ENCODE measurements at places on chromosomes 12 and 14. TPM values are rescaled to one million over a fixed set of nuclear protein-coding genes. Genes with fewer than 3 reads are reported as not detected.

GRCh38 chr12:19025582-19025981, 104.0 kb upstream of the PLEKHA5 start:
- no peak for DNase-seq
- H3K36me3 ChIP-seq: no peaks in the 10 kb centered on the region
- no peak overlapping the region for H3K4me3 ChIP-seq
- no peaks in the 10 kb centered on the region for H3K4me1 ChIP-seq
- no peak overlapping the region for H3K27ac ChIP-seq

GRCh38 chr14:88823968-88824313, 510 bp upstream of the TTC8 start:
- peaks cover 24% of the 10 kb centered on the region for H3K27me3 ChIP-seq
- no peaks in the 10 kb centered on the region for H3K36me3 ChIP-seq
- H3K4me1 ChIP-seq: peaks cover 19% of the 10 kb centered on the region
- H3K4me3 ChIP-seq: peak overlapping the region; percentile 90
- H3K27ac ChIP-seq: peak overlapping the region; percentile 97

DNA sequence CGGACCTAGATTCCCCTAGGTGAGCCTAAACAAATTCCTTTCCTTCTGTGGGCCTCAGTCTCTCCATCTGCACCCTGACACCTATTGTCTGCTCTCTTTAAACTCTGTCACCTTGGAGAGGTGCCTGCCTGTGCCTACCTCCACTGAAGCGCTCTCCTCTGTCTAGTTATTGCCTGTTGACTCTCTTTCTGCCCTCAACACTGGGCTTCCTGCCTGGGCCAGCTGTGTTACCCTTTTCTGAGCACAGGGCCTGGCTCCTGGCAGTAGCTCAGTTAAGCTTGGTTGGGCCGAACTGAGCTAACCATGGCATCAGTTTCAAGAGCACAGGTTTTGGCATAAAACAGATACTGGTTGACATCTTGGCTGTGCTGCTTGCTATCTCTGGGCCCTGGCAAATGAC, 43.5 kb downstream of the PRMT8 start:
- H3K36me3 ChIP-seq: no peaks in the 10 kb centered on the region
- H3K27ac ChIP-seq: no peak overlapping the region
- DNase-seq: no peak
- H3K4me1 ChIP-seq: no peaks in the 10 kb centered on the region
- H3K4me3 ChIP-seq: no peak overlapping the region

DNA sequence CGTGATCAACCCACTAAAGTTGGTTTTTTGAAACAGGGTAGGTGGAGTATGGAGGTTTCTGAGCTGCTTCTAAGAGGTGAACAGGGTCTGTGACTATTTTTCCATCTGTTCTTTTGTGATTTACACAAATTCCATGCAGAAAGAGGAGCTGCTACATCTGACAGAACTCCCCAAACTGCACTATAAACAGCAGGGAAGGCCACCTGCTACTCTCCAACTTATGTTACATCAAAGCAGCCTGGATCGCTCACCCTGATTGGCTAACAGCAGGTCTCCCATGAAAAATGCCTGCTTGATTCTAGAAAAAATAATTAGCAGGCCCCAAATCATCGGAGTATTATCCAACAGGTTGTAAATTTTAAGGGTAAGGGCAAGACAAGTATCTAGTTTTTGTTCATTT, 282.9 kb upstream of the FLRT2 start:
- H3K27me3 ChIP-seq: no peaks in the 10 kb centered on the region
- no peak overlapping the region for H3K27ac ChIP-seq
- no peak for DNase-seq
- H3K36me3 ChIP-seq: no peaks in the 10 kb centered on the region
- H3K4me1 ChIP-seq: no peaks in the 10 kb centered on the region

- peaks cover 66% of the 10 kb centered on the region for H3K4me1 ChIP-seq
- H3K36me3 ChIP-seq: peaks cover 11% of the 10 kb centered on the region
- no peaks in the 10 kb centered on the region for H3K27me3 ChIP-seq
- H3K27ac ChIP-seq: no peak overlapping the region
- no peak overlapping the region for H3K4me3 ChIP-seq
Measured at GRCh38 chr12:51976376-51977160, 25.1 kb downstream of the ACVR1B start.

- H3K27me3 ChIP-seq: peaks cover 12% of the 10 kb centered on the region
- H3K4me1 ChIP-seq: no peaks in the 10 kb centered on the region
- H3K4me3 ChIP-seq: no peak overlapping the region
- no peak overlapping the region for H3K27ac ChIP-seq
Measured at GRCh38 chr12:5076761-5077160, 33.1 kb downstream of the KCNA5 start.

DNA sequence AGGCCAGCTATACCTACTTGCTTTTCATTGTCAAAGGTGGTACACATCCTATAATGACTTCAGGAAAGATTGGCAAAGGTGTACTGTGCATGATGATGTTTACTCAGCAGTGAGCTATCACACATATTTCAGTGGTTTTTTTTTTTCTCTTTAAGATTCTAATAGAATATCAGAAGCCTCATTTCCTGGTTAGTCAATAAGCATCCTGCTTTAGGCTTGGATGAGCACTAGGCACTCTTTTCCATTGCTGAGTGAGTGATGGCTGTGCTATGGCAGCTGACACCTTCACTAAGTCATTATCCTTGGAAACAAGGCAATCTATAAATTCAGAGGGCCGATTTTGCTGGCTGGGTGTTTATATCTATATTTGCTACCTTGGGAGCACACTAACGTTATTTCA, 161.1 kb upstream of the RASSF8 start:
- no peaks in the 10 kb centered on the region for H3K27me3 ChIP-seq
- no peak overlapping the region for H3K4me3 ChIP-seq
- no peak overlapping the region for H3K27ac ChIP-seq

DNA sequence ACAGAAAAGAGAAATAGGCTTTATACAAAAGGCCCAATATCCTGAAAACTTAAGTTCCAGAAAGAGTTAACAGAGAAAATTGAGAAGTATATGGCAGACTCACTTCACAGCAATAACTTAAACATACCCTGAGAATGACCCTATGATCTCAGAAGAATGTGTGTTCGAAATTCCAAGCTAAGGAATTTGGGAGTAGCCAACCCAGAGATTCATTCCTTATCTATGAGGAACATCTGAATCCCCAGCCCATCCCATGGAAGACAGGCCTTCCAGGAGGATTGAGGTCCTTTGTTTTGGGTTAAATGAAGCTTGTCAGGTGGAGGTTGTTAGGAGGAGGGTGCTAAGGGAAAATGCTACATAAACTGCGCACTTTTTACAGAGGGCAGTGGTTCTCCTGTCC, 7.5 kb upstream of the SAV1 start:
- DNase-seq: no peak
- no peak overlapping the region for H3K4me3 ChIP-seq
- no peak overlapping the region for H3K27ac ChIP-seq
- H3K36me3 ChIP-seq: no peaks in the 10 kb centered on the region
- no peaks in the 10 kb centered on the region for H3K27me3 ChIP-seq
- peaks cover 19% of the 10 kb centered on the region for H3K4me1 ChIP-seq

DNA sequence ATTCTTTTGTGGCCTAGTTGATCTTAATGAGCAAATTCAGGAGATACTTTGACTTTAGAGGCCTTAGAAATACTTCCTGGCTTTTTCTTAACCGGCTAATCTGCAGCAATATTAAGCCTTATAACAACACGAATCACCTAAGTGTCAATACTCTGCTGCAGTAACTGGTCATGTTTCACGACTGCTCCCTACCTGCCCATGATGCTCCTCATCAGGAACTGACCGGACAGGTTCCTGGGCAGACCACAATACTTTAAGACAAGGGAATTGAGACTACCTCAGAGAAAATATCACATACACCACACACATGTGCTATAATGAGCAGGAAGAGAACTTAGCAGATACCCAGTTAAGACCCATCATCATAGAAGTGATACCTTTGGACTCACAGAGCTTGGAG, 211.9 kb upstream of the BMP4 start:
- no peak for DNase-seq
- no peaks in the 10 kb centered on the region for H3K36me3 ChIP-seq
- H3K4me3 ChIP-seq: no peak overlapping the region
- H3K27ac ChIP-seq: no peak overlapping the region

- H3K4me3 ChIP-seq: no peak overlapping the region
- peaks cover 4% of the 10 kb centered on the region for H3K36me3 ChIP-seq
- DNase-seq: no peak
- no peaks in the 10 kb centered on the region for H3K27me3 ChIP-seq
Measured at GRCh38 chr12:76446090-76446489, 97.9 kb upstream of the BBS10 start.

DNA sequence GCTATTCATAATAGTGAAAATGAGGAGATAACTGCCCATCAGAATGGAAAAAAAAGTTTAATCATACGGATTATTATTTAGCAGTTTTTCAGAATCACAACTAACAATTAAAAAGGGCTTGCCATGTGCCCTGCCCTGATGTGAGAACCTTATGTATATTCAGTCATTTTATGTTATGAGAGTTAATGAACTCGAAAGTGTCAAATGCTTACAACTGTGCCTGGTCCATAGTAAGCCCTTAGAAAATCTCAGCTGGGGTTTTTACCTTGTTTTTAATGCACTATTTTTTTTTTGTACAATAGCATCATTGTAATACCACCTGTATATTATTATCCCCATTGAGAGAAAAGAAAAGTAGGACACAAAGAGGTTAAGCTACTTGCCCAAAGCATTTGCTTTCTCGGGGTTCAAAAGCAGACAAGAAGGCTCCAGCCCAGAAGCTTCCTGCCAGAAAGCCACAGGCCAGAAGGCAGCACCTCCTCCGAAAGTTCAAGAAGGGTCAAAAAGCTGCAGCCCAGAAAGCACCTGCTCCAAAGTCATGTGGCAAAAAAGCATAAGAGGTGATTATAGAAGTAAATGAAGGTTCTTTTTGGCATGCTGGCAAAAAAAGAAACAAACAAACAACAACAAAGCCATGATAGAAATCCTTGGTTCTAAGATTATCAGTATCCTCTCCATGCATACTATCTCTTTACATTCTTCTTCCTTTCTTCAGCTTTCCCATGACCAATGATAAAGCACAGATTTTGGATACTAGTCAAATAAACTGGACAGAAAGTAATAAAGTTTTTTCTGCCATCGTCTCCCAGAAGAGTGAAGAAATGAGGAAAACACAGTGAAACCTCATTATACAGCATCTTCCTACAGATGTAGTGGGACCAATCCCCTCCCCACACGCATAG, 59.1 kb upstream of the NAP1L1 start:
- peaks cover 16% of the 10 kb centered on the region for H3K4me1 ChIP-seq
- peak; percentile 4 for DNase-seq
- peaks cover 6% of the 10 kb centered on the region for H3K27me3 ChIP-seq
- H3K36me3 ChIP-seq: no peaks in the 10 kb centered on the region
- H3K27ac ChIP-seq: peak overlapping the region; percentile 17
- H3K4me3 ChIP-seq: peak overlapping the region; percentile 28

DNA sequence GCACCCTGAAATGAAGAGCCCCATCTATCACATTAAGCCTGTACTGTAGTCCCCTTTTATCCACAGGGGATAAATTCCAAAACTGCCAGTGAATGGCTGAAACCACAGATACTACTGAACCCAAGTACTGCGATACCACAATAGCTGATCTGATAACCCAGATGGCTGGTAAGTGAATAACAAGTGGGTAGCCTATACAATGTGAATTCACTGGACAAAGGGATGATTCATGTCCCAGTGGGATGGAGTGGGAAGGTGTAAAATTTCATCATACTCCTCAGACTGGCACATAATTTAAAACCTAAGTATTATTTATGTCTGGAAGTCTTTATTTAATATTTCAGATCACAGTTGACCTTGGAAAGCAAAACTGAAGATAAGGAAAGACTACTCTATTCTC, 201.3 kb downstream of the GPHN start:
- no peak overlapping the region for H3K4me3 ChIP-seq
- no peaks in the 10 kb centered on the region for H3K27me3 ChIP-seq
- no peak for DNase-seq
- peaks cover 17% of the 10 kb centered on the region for H3K36me3 ChIP-seq
- H3K27ac ChIP-seq: no peak overlapping the region
- H3K4me1 ChIP-seq: peaks cover 4% of the 10 kb centered on the region

DNA sequence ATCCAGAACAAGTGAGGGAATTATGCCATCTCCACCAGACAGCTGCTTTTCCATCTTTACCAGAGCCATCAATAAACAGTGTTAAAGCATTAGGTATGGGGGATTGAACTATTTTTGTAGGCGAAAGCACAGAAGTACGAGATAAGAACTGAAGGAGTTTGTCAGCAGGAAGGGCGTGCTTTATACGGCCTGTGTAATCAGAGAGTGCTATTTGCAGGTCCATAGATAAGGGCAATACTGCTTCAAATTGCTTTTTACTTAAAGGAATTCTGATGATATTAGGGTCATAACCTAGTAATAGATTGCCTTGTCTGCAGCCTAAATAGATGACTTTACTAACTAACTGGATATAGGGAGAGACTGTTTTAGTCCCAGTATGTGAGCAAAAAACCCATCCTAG, 20.3 kb upstream of the CLEC4E start:
- no peaks in the 10 kb centered on the region for H3K27me3 ChIP-seq
- H3K36me3 ChIP-seq: no peaks in the 10 kb centered on the region
- no peak overlapping the region for H3K27ac ChIP-seq
- no peak overlapping the region for H3K4me3 ChIP-seq

- H3K27me3 ChIP-seq: no peaks in the 10 kb centered on the region
- peak; percentile 60 for DNase-seq
Measured at GRCh38 chr14:75333606-75334548, 55.2 kb downstream of the FOS start.

- no peaks in the 10 kb centered on the region for H3K36me3 ChIP-seq
- H3K4me3 ChIP-seq: no peak overlapping the region
- H3K27ac ChIP-seq: no peak overlapping the region
- peaks cover 19% of the 10 kb centered on the region for H3K27me3 ChIP-seq
- DNase-seq: no peak
- H3K4me1 ChIP-seq: no peaks in the 10 kb centered on the region
Measured at GRCh38 chr14:23248601-23249000, 10.9 kb downstream of the RNF212B start.

GRCh38 chr12:125549836-125550235, 484.6 kb downstream of the AACS start:
- H3K4me3 ChIP-seq: no peak overlapping the region
- H3K27me3 ChIP-seq: no peaks in the 10 kb centered on the region
- no peak for DNase-seq

DNA sequence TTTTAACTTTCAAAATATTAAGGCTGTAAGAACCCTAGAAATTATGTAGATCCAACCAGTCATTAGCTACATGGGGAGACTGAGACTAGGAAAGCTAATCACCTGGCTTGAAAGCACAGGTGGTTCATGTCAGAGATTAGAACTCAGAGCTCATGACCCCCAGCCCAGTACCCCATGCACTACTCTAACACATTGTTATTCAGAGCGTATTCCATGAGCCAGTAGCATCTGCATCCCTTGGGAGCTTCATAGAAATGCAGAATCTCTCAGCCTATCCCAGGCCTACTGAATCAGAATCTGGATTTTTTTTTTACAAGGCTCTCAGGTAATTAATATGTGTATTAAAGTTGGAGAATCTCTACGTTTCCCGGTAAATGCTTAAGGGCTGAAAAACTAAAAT, 161.7 kb downstream of the BTG1 start:
- H3K27me3 ChIP-seq: no peaks in the 10 kb centered on the region
- no peaks in the 10 kb centered on the region for H3K36me3 ChIP-seq
- H3K4me3 ChIP-seq: no peak overlapping the region
- H3K27ac ChIP-seq: no peak overlapping the region

KRT80 gene
- total RNA-seq: not detected

HSP90AA1 gene
- total RNA-seq: 353 TPM

SMIM41 gene
- not detected for total RNA-seq

LAG3 gene
- total RNA-seq: 188 TPM

POP5 gene
- total RNA-seq: 37.4 TPM

SLC39A9 gene
- total RNA-seq: 93.3 TPM

MBD6 gene
- 148 TPM for total RNA-seq

ACOT6 gene
- total RNA-seq: not detected

TTC6 gene
- not detected for total RNA-seq

ACVRL1 gene
- not detected for total RNA-seq

TRIM9 gene
- total RNA-seq: 2.4 TPM

TPPP2 gene
- total RNA-seq: not detected

KRT4 gene
- 0.10 TPM for total RNA-seq

VRTN gene
- total RNA-seq: not detected

KRT73 gene
- 1.3 TPM for total RNA-seq
